ENCODE measurements at places on chromosomes 5 and 9.

- DNase-seq, result no peak
Measured at GRCh38 chr9:116320290-116320689, 166.7 kb downstream of the PAPPA start.

GRCh38 chr5:157290156-157290980 lies 24.4 kb downstream of the CYFIP2 start:
- no peak for DNase-seq

GRCh38 chr5:3452622-3453021 lies 143.0 kb upstream of the IRX1 start:
- DNase-seq, result no peak

DNA sequence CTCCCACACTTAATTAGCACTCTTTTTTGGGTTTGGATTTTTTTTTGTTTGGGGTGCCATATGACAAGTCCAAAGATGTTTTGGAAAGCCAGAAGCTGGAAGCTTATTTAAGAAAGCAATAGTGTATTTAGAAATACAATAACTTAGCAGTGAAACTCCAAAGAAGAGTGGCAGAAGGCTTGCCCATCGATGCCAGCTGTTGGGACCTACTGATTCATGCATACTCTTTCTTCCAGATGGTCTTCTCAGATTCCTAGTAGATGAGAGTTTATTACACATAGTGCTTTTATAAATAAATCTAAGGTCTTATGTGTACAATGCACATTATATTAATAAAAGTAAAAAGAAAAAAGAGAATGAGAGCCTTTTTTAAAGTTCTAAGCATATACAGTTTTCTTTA lies 374.6 kb downstream of the OSTF1 start:
- DNase-seq, result no peak

DNA sequence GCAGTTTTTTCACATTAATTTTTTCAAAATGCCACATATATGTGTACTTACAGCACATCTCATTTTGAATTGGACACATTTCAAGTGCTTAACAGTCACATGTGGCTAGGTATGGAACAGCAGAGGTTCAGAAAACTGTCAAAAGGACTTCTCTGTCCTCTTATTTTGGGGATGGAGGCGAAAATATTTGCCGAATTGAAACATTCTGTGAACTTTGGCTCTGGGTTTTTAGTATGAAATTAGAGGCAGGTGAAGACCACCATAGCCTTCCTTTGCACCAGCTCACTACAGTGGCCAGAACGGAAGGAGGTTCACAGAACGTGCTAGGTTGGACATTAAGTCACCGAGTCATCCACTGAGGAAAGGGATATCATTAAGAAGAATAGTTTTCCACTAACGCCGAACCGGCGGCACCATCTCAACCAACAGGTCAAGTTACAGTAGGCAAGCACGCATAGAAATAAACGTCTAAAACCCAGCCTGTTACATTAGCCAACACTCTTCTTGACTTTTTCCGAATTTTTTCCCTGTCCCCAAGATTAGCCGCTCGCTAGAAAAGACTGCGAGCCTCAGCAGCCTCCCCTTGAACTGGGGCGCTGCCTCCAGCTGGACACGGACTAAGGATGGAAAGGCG lies 1.8 kb upstream of the TLE4 start:
- DNase-seq, result no peak

GRCh38 chr5:126600631-126601511 lies at the start of gene PHAX:
Gene PHAX, plus strand, starts transcription at chr5:126600947. Its CDS starts 16 bp downstream, at chr5:126600963.
- DNase-seq, result no peak

DNA sequence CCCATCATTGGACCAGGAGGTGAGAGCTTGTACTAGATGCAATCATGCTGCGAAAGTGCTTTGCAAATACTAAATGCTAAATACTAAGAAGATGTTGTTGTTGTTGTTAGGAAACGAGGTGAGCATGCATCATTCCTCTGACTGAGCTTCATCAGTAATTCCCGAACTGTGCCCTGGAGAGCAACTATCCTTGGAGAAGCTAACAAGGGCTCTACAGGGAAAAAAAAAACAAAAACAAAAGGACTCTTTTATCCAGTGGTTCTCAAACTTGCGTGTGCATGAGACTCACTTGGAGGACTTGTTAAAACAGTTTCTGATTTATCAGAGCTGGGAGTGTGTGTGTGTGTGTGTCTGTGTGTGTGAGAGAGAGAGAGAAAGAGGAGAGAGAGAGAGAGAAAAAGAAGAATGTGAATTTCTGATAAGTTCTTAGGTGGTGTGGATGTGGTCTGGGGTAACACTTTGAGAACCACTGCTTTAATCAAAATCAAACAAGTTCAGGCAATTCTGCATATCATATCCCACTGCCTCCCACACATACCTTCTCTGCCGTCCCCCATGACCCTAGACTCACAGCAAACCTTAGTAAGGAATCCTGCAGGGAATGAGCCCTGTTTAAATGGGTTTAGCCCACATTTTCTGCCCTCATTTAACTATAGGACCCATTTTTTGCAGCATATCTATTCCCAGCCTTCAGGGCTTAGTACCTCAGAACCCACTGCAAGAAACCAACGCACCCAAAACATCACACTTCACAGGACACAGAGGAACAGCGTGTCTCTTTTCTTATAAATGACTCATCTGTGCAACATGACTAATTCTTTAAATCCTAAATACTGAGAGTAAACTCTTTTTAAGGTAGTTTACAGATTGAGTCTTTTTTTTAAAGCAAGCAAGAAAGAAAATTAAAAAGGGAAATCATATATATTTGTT lies 48.9 kb downstream of the PDE6A start:
- DNase-seq, result no peak

GRCh38 chr9:74044844-74045243 lies 452.3 kb upstream of the RORB start:
- DNase-seq, result no peak

- DNase-seq, result no peak
Measured at GRCh38 chr9:108551030-108551841, 304.6 kb downstream of the ACTL7B start.

DNA sequence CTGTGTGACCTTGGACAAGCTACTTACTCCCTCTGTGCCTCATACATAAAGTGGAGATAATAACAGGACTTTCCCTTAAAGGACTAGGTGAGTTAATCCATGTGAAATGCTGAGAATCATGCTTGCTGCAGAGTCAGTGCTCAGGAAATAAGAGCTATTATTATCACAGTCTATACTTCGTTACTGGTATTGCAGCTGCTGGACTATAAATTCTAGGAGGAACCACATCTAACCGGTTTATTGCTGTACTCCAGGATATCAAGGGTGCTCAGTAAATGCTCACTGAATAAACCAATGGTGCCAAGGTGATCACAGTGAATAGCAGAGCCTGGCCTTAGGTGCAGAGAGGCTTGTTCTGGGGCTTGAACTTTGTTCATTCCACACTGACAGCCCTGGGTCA lies 69.3 kb downstream of the HSPA4 start:
- no peak for DNase-seq

- no peak for DNase-seq
Measured at GRCh38 chr5:32004404-32004803, 169.7 kb downstream of the GOLPH3 start.

GRCh38 chr9:96061293-96061987 lies 185.9 kb downstream of the ERCC6L2 start:
- no peak for DNase-seq

- no peak for DNase-seq
Measured at GRCh38 chr9:98251551-98251950, 3.9 kb downstream of the TBC1D2 start.

- no peak for DNase-seq
Measured at GRCh38 chr9:117290856-117291622, 123.8 kb downstream of the ASTN2 start.

DNA sequence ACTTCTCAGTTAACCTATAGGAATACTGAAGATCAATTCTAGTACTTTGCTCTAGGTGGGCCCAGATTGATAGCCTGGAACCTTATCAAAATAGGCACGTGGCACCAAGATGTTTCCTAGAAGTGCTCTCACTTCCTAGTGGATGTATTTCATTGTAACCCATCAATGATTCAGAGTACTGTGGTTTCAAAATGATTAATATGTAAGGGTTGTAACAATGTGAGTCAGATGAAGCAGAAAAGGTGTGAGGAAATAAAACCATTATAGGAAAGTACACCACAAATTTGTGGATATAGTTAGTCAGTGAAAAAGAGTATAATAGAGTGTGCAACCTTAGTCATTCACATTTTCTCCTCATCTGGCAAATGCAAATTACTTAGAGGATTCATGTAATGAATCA lies 177.3 kb upstream of the FST start:
- no peak for DNase-seq

GRCh38 chr9:33466565-33467495 lies 6.9 kb downstream of the NOL6 start:
- DNase-seq, result no peak

DNA sequence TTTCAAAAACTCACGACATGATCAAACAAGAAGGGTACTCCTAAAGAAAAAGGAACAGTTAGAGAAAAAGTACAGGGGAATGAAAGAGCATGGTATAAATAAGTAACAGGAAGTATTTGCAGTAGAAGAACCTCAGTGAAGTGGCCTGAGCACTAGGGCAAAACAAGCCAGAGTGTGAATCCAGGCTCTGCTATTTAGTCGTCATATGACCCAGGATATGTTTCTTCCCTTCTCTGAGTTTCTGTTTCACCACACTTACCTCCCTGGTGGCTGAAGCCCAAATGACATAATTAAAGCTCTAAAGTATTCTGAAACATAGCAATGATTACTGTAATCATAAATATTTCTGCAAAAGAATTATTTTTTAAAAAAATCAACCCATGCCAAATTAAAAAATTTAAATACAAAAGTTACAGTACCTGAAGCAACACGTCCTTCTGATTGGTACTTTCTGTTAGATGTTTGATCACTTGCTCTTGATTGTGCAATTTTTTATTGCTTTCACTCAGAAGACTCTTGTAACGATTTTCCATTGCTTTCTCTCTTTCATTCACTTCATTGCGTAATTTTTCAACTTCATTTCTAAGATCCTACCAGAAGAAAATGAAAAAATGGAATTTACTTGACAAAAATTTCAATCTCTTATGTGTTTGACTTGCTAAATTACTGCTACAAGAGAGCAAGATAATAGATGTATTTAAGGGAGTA lies 88.9 kb downstream of the CDK5RAP2 start:
- DNase-seq, result no peak

GRCh38 chr9:111728143-111728542 lies 66.6 kb downstream of the SHOC1 start:
- no peak for DNase-seq

DNA sequence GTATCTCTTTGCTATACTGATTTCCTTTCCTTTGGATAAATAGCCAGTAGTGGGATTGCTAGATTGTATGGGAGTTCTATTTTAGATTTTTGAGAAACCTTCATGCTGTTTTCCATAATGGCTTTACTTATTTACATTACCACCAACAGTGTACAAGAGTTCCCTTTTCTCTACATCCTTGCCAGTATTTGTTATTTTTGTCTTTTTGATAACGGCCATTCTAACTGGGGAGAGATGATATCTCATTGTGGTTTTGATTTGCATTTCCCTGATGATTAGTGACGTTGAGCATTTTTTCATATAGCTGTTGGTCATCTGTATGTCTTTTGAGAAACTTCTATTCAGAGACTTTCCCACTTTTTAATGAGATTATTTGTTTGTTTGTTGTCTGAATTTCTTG lies 25.8 kb downstream of the NADK2 start:
- DNase-seq, result no peak

DNA sequence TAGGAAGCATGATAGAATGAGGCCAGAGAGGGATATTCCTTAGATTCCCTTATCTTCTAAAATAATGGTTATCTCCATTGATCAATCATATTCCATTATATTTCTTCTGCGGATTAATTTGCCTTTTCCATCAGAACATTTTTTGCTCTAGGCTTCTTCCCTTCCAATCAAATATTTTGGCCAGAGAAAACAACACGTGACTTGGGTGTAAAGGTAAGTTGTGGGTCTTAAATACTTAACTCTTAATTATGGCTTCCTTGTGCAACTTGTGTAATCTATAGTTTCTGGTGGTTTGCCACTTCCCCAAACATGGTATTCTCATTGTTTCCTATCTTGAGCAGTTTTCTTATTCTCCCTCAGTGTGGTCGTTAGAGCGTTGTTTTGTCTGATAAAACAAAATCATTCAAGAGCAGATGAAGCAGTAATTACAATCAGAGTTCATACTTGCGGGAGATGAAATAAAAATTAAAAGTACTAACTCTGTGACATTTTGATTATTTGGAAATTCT lies 889.3 kb downstream of the MAT2B start:
- no peak for DNase-seq

GRCh38 chr5:79020861-79021561 lies 35.9 kb upstream of the ARSB start:
- DNase-seq, result no peak

DNA sequence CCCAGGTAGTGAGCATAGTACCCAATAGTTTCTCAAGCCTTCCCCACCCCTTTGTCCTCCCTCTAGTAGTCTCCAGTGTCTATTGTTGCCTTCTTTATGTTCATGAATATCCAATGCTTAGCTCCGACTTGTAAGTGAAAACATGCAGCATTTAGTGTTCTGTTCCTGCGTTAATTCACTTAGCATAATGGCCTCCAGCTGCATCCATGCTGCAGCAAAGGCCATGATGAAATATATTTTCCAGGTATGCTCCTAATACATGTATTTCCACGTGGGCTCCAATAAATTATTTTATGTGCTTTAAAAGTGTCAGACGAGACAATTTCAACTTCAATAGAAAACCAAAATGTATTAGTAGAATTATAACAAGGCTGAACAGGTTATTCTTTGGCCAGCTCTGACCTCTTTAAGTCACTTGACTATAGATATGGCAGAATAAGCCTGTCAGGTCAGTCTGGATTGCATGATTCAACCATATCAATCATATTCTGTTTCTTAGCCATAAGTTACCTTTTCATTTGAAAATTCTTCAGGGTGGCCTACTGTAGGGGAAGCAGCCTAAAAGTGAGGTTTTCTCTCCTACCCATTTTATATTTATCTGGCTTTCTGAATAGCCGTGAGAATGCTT lies 2291.6 kb upstream of the WWC1 start:
- no peak for DNase-seq

- no peak for DNase-seq
Measured at GRCh38 chr9:134460896-134461295, 134.6 kb downstream of the RXRA start.

- no peak for DNase-seq
Measured at GRCh38 chr5:56115589-56115988, 117.5 kb downstream of the ANKRD55 start.

DNA sequence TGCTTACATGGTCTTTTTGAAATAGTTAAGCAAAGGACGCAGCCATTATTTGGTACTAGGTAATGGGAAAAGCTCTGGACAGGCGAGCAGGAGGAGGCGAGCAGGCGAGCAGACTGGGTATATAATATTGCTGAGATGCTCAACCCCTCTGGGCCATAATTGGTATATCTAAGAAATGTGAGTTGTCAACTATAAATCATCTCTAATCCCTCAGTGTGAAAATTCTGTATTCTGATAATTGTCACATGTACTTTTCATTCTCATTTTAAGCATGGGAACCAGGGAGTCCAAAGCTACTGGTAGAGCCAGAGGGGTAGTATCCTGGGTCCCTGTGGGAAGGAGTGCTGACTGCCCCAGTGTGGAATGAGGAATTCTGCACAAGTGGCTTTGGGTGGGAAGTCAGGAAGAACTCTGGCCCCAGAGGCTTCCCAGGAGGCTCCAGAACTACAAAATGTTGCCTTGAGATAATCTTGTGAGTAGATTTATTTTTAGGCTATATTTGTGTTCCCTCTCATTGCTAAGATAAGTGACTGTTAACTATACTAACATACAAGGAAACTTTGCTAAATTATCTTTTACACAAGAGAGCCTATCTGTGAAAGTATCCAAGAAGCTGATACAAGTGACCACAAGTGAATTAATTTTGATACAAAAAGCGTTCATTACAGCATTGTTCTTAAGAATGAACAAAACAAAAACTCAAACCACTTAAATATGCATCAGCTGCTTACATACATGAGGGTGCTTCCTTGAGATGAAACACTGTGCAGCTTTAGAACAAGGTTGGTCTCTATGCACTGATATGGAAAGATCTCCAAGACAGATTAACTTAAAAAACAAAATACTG lies 70.5 kb upstream of the TNFAIP8 start:
- DNase-seq, result no peak
